ENCODE measurements at places on chromosomes 13 and 19.

- no peak for DNase-seq
Observed at GRCh38 chr19:7830272-7830771, 304 bp downstream of the EVI5L start.

GRCh38 chr13:91894316-91894715, 495.9 kb downstream of the GPC5 start:
- no peak for DNase-seq

DNA sequence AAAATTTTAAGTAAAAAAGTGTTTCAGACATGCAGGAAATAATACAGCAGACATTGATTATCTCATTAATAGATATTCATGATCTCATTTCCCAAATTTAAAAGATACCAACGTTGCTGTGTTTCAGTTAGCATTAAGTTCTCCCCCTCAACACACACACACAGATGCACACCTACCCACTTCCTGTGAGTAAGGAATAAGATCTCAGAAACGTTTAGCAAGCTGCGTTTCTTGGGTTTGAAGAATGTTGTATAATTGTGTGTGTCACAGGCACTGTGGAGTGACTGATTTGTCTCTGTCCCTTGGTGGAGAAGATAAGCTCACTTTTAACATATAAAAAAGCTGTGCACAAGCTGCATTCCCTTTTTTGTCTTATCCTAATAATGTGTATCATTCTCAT, 196.8 kb downstream of the PDS5B start:
- DNase-seq = no peak

GRCh38 chr13:102693250-102693649, 1.6 kb downstream of the METTL21C start:
- DNase-seq = no peak

DNA sequence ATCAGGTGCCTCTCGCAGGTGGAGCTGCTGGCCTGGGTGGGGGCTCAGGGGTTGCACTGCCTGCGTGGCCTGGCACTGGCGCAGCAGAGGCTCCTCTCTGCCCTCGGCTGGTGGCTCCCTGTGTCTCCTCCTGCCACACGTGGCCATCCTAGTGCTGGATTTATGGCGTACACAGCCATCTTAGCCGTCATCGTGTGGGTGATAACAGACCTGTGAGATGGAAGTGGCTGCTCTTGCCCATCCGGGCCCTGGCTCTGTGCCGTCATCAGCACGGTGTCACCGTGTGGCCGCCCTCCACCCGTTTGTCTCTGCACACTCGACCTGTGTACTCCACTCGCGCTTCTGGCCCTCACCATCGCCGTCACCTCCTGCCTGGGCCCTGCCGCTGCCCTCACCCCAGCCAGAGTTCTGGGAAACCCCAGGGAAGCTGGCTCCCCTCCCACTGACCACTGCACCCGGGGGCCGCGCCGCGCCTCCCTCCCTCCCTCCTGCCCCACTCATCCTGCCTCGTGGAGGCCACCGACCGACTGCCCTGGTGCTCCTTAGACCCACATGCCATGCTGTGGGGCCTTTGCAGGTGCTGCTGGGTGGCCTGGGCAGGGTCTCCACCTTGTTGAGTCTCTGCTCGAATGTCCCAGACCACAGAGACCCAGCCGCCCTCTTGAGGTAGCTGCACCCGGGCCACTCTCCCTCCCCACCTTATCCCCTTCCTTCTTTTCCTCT, 29.5 kb downstream of the TMEM255B start:
- no peak for DNase-seq

DNA sequence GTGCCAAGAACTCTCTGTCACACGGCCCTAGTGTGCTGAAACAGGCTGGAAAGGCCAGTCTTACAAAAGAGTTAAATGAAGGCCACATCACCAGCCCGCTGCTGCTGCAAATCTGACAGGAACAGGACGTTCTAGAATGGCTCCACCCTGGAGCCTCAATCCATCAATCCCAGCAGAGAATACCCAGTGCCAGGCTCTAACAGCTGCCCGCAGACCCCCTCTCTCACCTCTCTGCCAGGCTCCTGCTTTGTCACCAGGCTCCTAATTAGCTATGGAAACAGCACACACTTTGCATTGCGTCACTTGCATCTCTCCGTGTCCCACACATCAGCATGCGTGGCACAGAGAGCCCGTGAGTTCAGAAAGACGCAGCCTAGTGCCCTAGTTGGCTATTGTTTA, 314.1 kb downstream of the FOXO1 start:
- DNase-seq = no peak

- no peak for DNase-seq
Observed at GRCh38 chr13:98405107-98405571, 171.8 kb downstream of the STK24 start.
